ENCODE measurements at places on chromosomes 2 and 18.
A peak's percentile ranks its signal among the peaks of the same experiment; 100 is the strongest.

- DNase-seq = no peak
Measured at GRCh38 chr2:23828986-23829385, 97.9 kb downstream of the ATAD2B start.

DNA sequence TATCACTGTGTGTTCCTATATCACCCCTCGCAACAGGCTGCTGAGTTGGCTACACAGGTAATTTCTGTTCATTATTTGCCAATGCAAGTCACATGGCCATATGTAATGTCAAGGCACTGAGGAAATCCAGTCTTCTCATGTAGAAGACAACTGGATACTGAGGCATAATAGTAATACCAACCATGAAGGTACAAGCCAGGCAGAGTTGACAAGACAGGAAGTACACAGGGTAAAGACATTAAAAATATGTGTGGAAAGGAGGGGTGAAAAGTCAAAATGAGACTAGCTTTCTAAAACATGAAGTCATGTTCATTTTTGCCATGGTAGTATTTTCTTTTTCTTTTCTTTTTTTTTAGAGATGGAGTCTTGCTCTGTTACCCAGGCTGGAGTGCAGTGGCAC is 17.5 kb upstream of the RNF138 start:
- no peak for DNase-seq

- DNase-seq = no peak
Measured at GRCh38 chr2:104938231-104938941, 84.5 kb downstream of the POU3F3 start.

DNA sequence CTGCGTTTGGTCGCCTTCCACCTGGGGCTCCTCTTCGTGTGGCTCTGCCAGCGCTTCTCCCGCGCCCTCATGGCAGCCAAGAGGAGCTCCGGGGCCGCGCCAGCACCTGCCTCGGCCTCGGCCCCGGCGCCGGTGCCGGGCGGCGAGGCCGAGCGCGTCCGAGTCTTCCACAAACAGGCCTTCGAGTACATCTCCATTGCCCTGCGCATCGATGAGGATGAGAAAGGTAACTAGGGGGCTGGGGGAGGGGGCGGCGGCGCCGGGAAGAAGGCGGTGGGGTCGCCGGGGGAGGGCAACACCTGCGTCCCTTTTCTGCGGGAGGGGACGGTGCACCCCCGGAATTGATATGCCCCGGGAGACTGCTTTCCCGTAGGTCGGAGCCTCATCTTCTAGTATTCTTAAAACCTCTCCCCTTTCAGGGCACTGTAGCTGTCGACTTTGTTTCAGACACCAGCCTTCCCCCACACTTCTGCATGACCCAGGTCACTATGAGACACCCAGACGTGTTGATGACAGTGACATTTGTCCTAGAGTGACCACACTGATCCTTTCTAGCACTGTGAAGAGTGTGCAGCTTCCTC is 755 bp downstream of the SPAST start:
- DNase-seq = no peak

DNA sequence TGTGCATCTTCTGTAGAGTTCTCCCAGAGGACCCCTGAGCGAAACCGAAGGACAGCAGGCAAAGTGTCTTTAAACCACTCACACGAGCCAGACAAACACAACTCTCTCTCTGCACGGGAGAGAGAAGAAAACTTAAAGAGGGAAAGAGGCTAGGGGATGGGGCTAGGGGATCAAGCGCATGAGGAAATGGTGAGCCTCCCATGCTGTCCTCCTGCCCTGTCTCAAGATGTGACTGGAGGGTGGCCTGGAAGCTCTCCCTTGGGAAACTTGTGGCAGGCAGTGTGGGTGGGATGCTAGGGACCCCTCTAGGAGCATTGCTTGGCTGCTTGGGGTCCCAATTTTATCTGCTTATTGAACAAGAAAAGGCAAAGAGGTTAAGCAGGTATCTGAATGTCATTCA is 44.5 kb downstream of the CYP26B1 start:
- DNase-seq = no peak

- DNase-seq = no peak
Measured at GRCh38 chr2:19677825-19678518, 223.8 kb downstream of the TTC32 start.

DNA sequence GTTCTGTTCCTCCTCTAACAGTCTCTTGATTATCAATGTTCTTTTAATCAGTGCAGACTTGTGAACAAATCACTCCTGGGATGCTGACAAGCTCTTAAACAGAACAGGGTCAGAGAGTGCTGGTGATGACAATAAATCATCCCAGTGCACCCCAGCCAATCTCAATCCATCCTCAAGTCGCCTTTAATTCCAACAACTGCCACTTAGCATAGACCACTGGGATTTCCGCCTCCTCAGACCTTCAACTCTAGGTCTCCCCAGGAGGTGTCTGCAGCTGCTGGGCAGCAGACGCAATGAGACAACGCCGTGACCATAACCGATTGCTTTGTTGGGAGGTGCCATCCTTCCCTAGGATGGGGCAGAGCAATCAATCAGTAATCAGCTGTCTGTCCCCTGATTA is 184.2 kb upstream of the ACAA2 start:
- DNase-seq = no peak

DNA sequence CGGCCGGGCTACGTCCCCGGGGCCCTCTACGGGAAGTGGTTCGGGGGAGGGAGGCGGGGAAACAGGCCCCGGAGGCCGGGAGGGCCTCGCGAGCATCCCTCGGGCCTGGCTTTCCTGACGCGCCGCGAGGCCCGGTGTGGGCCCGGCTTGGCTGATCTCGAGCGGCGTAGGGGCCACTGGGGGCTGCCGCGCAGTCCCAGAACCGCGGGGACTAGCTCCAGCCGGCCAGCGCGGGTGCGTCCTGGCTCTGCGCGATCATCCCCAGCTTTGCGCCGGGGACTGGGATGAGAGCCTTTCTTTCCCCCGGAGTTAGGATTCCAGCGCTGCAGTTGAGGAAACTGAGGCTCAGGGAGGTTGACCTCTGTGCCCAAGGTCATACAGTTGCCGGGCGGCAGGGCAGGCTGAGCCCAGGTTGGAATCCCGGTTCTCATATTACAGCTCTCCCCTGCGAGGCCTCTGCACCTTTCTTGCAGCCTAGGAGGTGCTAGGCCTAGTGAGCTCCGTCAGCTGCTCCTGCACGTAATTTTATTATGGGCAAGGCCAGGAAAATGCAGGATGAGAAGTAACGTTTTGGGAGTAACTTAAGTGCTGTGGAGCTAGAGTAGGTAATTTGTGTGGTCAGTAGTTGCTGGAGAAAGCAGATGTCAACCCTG is 501 bp downstream of the LPIN1 start:
- DNase-seq = no peak

DNA sequence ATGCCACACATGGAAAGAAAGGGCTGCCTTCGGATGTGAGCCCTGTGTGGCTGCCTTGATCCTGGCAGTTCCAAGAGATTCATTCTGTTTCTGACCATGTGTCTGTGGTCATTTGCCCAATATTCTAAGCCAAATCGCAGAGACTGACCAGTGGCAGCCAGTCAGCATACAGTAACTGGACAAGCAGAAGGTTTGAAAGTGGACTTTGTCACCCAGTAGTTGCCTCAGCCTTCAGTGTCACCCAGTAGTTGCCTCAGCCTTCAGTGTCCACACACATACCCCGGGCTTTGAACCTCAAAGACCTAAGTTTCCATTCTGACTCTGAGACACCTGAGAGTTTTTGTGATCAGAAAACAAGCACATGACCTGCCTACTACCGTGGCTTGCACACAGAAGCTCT is 5.0 kb downstream of the RFX8 start:
- no peak for DNase-seq

DNA sequence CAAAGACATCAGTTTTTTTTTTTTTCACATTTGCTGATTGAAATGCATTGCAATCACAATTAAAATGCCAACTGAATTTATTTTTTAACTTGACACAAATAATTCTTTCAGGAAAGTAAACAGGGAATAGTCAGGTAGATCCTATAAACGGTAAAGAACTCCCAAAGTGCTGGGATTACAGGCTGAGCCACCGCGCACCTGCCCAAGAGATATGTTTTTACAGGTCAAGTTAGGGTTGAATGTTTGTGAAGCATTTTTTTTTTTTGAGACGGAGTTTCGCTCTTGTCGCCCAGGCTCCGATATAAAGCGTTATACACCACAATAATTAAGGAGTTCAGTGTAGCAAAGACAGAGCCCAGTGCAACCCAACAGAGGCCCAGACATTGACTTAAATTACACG is 15.1 kb downstream of the ITM2C start:
- DNase-seq = no peak

DNA sequence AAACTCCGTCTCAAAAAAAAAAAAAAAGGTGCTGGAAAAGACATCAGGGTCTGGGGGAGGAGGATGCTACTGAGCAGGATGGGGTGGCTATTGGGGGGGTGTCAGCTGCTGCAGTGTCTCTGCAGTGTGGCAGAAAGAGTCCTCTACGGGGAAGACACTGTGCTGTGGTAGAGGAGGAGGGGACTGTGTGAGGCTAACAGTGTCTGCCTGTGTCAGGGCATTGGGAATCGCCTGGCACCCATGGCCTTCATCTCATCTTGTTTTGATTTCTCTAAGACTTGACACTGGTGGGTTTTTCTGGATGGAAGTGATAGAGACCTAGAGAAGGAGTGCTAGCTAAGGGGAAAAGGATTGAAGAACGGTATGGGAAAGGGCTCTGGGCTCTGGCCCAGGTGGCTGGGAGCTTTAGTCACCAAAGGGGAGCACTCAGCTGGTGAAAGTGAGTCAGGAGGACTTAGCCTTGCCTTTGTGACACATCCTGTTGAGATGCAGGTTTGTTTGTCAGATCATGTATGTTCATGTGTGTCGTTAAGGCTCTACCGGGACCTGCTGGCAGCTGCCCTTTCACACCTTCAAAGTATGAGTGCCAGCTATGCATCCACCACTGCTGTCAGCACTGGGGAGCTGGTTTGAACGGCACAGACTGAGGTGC is 58.0 kb downstream of the FARP2 start:
- no peak for DNase-seq

DNA sequence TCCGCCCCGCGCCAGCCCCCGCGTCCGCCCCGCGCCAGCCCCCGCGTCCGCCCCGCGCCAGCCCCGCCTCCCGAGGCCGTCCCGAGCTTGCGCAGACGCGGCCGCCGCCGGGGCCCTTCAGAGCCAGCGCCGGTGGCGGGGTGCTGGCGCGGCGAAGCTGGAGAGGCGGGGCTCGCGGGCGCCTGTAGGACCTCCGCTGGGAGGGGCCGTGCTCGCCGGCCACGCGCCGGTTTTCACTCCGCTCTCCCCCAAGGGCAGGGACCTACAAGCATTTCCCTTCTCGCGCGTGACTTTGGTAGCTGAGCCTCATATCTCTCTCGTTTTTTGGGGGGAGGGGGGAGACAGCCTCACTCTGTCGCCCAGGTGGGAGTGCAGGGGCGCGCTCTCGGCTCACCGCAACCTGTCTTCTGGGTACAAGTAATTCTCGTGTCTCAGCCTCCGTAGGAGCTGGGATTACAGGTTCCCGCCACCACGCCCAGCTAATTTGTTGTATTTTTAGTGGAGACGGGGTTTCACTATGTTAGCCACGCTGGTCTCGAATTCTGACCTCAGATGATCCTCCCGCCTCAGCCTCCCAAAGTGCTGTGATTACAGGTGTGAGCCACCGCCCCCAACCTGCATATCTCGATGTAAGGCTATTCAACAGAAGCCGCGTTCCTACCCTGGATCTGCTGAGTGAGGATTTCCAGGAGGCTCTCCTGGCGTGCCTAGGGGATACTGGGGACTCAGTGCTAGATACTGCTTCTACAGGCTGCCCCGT is at the start of gene ZNF514:
ZNF514 (minus strand) TSS at position 159 of the 760 bp plus-strand sequence. CDS start 6,595 bp downstream, outside the sequence.
- DNase-seq = peak; percentile 62

DNA sequence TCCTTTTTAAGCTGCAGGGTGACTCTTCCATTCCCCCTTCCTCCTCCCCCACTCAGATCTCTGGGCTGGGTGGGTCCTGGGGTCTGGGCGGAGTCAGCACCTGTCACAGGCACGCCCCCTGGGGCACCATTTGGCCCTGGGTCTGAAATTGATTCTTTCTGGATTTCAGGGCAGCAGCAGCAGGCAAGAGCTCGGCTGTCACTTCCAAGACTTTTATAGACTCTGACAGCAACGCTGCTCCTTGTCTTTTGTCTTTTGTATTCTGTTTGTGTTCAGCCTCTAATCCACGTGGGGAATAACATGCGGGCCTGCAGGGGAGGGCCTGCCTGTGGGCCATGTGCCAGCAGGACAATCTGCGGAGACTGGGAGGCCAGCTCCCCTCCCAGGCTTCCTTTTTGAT is 3.9 kb downstream of the BOD1L2 start:
- no peak for DNase-seq

- no peak for DNase-seq
Measured at GRCh38 chr2:118495290-118495689, 352.2 kb downstream of the EN1 start.

- peak; percentile 27 for DNase-seq
Measured at GRCh38 chr2:149040451-149040850, 2.0 kb downstream of the LYPD6B start.

GRCh38 chr18:75530566-75531211 is 103.2 kb upstream of the SMIM21 start:
- no peak for DNase-seq

GRCh38 chr2:7437141-7437540 is 519.9 kb downstream of the RNF144A start:
- no peak for DNase-seq

GRCh38 chr2:208638059-208638458 is 231.5 kb downstream of the PTH2R start:
- DNase-seq = no peak

GRCh38 chr2:198232281-198232680 is 427.9 kb downstream of the PLCL1 start:
- no peak for DNase-seq

GRCh38 chr2:43054367-43054766 is 172.0 kb downstream of the ZFP36L2 start:
- no peak for DNase-seq

- no peak for DNase-seq
Measured at GRCh38 chr18:24246143-24246542, 107.3 kb downstream of the CABYR start.

DNA sequence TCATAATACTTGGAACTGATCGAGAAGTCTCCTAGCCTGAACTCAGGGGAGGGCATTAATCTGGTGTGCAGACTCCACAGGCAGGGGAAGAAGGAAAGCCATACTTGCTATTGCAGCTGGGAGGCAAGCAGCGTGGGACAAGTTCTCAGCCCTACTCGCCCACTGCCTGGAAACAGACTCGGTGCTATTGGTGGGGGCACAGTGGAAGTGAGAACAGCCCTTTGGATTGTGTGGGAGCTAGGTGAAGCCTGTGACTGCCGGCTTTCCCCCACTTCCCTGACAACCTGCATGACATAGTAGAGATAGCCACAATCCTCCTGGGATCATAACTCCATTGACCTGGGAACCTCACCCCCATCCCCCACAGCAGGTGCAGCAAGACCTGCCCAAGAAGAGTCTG is 301.3 kb downstream of the RIT2 start:
- no peak for DNase-seq

- no peak for DNase-seq
Measured at GRCh38 chr18:79986726-79987125, 1.6 kb downstream of the TXNL4A start.

All from stimulated activated CD8-positive, alpha-beta memory T cell treated with anti-CD3 and anti-CD28 coated beads, Interleukin-4, amount 100 ng/mL, for 1 hour (primary cell).